ENCODE measurements at places on chromosomes 3 and 15.

- no peak for DNase-seq
Observed at GRCh38 chr3:172461530-172462138, 13.4 kb upstream of the GHSR start.

GRCh38 chr3:178785961-178786360 is 249.7 kb downstream of the KCNMB2 start:
- DNase-seq = no peak

GRCh38 chr3:107987036-107987939 is 103.5 kb downstream of the CD47 start:
- DNase-seq = no peak

DNA sequence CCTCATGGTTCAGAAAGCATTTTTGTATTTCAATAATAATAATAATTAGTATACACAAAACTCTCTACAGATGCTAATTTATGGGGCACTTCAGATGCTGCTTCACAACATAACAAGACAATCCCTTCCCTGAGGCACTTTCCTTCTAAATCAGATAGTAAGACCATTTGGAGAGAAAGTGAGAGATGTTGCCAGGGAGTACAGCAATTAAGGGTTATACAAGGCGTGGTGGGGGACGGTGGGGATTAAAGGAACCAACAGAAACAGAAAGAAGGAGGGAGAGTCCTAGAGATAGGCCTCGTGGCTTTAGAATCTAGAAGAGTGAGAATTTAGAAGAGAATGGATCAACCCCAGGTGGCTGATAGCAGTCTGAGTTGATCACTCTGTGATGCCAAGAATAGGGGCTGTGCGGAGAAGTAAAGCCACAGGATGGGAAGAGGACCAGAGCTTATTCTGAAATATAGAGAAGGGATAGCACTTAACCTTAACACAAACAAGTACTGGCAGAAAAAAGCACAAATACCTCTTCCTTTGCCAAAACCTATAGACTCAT is 76.9 kb downstream of the ETFA start:
- DNase-seq = no peak

- no peak for DNase-seq
Observed at GRCh38 chr15:26661748-26662147, 111.1 kb downstream of the GABRB3 start.

DNA sequence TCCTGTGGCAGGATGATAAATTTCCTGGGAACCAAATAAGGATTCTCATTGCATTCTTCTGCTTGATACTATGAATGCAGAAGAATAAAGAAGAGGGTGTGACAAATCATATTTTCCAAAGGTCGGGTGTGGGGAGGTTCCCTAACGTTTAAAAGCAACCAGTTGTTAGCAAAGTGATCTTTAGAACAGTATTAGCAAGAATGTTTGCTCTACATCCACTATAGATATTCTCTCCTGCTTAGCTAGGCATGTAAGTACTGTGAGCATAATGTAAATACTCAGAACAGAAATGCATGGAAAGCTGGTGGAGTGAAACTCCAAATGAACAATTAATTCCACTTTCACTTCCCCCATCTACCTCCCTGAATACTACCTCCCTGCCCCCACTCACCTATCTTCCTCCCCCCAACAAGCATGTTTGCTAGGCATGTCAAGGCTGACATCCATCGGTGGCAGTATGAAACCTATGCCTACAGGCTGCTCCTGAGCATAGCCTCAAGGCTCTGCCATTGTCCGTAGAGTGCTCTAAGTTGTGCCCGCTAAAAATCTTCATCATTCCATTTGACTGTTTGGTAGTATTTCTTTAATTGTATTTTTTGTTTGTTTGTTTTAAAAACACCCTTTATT is 329.7 kb downstream of the TIGIT start:
- DNase-seq = no peak

DNA sequence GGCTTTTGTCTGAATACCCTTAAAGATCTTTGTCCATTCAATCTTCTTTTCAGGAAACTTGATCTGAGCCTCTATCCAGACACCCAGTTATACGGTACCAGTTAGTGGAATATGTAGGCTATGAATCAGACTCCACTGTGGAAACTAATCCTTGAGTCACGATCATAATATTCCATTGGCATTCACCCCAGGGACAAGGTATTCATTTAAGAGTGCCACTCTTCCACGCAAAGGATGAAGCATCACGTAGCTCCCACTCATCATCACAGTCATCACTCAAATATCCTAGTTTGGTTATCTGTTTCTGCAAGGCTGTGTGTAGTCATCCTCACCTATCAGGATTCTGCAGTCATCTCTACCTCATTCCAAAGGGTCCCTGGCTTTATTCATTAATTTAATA is 85.6 kb downstream of the NEDD4 start:
- no peak for DNase-seq

DNA sequence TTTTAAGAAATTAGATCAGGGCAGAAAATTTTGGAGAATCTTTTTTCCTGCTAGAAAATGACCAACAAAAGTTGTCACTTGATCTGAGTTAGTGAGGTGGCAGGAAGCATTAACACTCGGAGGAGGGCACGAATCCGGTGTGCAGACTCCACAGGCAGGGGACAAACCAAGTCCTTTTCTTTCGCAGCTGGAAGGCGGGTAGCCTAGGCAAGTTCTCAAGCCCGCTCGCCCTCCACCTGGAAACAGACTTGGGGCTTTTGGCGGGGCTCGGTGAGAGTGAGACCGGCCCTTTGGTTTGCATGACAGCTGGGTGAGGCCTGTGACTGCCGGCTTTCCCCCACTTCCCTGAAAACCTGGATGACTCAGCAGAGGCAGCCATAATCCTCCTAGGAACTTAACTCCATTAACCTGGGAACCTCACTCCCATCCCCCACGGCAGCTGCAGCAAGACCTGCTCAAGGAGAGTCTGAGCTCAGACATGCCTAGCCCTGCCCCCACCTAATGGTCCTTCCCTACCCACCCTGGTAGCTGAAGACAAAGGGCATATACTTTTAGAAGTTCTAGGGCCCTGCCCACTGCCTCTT is 134.8 kb downstream of the MFSD1 start:
- DNase-seq = no peak

GRCh38 chr3:120064641-120065040 is 29.6 kb downstream of the GSK3B start:
- no peak for DNase-seq

- no peak for DNase-seq
Observed at GRCh38 chr15:59618406-59618805, 6.8 kb downstream of the GCNT3 start.

- DNase-seq = no peak
Observed at GRCh38 chr3:14435175-14436014, 33.0 kb downstream of the SLC6A6 start.

GRCh38 chr15:24919446-24919845 is 35.3 kb upstream of the SNRPN start:
- no peak for DNase-seq

DNA sequence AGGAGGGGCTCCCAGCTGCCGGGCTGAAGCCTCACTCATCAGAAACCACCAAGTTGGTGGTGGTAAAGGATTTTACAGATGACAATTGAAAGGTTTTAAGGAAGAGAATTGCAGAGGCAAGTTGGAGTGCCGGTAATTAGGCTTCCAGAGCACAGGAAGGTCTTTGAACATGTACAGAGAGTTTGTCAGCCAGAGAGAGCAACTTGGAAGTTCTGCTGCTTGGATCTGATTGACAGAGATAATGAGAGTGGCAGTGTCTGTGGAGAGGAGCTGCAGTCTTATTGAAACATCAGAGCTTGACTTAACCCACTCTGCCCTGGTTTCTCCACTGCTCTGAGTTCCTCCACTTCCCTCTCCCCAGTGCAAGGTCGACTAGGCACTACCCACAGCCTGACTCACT is 448.6 kb downstream of the EPHB1 start:
- DNase-seq = no peak

DNA sequence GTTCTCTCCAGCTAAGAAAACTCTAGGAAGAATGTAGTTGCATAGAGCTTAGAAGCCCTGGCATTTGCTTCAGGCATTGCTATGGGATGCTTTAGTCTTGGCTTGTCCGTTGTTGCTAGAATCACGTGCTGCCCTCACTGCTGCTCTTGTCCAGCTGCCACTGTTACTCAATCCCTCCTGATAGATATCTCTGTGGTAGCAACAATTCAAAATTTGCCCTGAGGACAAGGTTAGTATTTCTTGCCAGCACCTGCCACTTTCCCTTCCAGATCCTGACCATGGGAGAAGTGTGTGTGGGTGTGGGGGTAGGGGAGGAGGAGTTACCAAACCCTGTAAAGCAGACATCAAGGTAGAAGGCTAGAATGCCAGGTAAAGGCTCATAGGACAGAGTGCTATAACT is 113.8 kb downstream of the PPM1L start:
- no peak for DNase-seq

GRCh38 chr3:179236669-179237301 is 14.1 kb downstream of the KCNMB3 start:
- DNase-seq = no peak

DNA sequence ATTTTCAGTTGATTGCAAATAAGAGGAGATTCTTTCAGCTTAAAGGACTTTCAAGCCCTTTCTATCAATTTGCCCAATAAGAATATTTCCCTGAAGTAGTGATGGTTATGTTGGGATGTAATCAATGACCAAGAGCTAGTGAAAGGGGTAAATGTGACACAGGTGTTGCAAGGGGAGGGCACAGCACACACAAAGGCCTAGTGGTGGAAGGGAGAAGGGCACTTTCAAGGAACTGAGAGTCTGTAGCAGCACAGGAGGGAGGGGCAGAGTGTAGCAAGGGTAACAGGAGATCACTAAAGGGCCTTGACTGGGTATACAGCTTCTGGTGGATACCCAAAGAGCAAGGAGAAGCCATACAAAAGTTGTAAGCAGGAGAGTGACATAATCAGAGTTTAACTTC is 217.8 kb upstream of the ARHGEF26 start:
- no peak for DNase-seq

- DNase-seq = no peak
Observed at GRCh38 chr15:72515591-72516389, 41.7 kb downstream of the ARIH1 start.

- no peak for DNase-seq
Observed at GRCh38 chr15:34616613-34617012, 33.2 kb upstream of the GOLGA8B start.

GRCh38 chr3:39971559-39972031 is 162.2 kb downstream of the MYRIP start:
- DNase-seq = no peak

DNA sequence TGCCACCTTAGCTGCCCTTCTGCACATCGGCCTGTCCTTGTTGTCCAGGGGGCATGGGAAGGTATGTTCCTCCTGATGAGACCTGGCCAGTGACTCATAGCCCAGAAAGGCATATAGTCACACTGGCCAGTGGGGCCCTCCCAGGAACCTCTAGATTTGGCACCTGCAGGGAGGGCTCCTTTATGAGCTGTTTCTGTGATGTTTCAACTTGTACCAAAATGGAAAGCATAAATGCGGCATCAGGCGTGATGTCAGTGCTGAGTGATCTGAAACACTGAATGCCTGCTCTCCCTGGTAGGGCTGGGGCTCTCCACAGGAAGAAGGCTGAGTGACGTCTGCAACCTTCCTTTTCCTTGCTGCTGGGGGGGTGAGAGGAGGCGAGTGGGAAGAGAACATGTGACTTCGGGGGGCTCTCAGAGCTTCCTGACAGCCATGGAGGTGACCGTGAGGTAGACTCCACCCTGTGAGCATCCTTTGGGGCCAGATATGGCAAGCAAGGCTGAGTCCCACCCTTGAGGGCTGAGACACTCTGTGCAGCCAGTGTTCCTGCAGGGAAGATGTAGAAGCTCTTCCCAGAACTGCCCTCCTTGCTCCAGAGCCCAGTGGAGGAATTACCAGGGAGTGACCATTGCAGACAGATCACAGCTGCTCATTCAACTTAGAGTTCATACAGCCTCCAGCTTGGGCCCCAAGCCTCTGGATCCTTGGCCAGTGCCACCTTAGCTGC is 37.1 kb upstream of the APEH start:
- DNase-seq = no peak

DNA sequence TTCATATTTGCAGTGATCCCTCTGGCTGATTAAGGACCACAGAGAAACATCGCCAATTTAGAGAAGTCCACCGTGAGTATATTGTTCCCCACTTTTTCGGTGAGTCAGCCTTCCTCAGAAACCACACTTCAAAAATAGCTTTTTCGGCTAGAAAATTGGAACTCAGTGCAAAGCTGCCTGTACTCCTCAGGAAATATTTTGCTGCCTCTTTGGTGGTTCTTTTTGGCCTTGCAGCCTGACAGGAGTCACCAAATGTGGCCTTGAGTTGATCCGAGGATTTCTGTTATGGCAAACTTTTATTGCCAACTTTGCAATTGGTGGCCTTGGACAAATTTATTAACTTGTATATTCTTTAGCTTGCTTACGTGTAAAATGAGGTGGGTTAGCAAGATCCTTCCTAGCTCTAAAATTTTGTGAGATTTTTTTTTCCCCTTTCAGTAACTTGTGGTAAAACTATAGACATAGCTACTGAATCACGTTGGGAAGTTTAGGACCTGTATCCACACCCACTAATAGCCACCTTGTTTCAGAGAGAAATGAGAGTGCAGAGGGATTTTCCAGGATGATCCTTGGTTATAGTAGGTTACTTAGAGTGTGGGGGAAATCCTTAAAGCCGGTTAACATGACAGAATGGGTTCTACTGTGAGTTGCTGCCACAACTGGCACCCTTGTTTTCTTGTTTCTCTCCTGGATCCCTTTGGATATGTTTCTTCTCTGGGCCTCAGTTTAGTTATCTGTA is 9.9 kb downstream of the ARL6IP5 start:
- no peak for DNase-seq

GRCh38 chr3:143950810-143951209 is 20.8 kb upstream of the DIPK2A start:
- no peak for DNase-seq

DNA sequence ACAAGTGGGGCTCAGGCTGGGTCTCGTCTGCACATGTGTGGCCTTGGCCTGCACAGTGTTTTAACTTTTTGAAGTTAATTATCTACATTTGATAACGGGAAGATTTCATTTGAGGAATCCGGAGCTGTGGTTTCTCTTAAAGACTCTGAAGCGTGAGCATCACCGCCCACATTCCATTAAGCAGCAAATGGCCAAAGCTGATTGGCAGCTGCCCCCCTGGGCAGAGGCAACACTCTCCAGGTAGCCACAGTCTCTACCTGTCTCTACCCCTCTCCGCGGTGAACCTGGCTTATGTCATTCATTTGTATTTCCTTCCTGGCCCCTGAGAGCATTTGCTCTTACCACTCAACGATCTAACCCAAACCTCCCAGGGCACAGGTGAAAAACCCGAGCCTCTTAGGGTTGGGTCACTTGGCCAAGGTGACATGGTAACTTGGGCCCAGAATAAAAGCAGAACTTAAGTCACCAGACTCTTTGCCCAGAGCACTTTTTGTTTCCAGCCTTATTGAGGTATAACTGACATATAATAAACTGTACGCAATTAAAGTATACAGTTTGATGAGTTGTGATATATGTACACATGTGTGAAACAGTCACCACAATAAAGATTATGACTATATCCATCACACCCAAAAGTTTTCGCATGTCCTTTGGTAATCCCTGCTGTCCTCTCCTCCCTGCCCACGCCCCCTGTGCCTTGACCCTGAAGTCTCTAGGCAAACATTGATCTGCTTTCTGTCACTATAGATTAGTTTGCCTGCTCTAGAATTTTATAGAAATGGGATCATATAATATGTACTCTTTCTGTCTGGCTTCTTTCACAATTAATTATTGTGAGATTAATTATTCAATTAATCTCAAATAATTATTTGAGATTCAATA is 245.7 kb upstream of the HES1 start:
- DNase-seq = no peak

- no peak for DNase-seq
Observed at GRCh38 chr3:34364335-34364734, 565.9 kb downstream of the PDCD6IP start.

- DNase-seq = no peak
Observed at GRCh38 chr3:136860541-136860940, 1.5 kb upstream of the NCK1 start.

GRCh38 chr15:79003896-79004295 is 59.0 kb upstream of the CTSH start:
- no peak for DNase-seq

Data from stimulated activated naive CD8-positive, alpha-beta T cell treated with anti-CD3 and anti-CD28 coated beads, Interleukin-15, Interleukin-2, amounts not matched to agents 100 U/mL and 50 U/mL, for 24 hours (primary cell).